ENCODE measurements at places on chromosomes 16 and 17.

- peak; percentile 37 for DNase-seq
Measured at GRCh38 chr16:56610017-56610608, 1.7 kb downstream of the MT2A start.

DNA sequence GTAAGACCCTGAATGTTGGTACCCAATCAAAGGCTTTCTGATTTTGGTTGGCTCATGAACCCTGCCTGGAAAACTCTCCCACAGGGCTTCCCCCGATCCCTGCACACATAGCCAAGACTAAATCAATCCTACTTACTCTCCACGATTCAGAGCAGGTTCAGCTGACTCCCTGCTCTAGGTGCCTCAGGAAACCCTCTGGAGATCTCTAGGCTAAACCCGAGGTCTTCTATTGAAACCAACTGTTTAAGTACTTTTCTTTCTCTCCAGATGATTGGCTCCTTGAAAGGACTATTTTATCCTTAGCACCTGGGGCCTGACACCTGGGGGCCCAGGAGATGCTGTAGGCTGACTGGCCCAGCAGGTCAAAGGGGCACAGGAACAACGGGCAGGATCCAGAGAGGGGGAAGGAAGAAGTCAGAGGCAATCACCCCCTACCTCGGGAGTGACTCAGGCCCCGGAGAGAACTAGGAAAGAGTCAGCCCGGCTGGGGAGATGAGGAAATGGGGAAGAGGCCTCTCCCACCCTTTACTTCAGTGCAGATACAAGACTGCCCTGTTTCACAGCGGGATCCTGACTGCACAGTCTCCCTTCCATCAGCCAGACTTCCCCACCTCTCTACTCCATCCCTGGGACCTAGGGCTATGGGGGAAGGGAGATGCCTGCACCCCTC is 2.0 kb downstream of the TBC1D10B start:
- no peak for DNase-seq

GRCh38 chr16:55876854-55877253 is 1.7 kb upstream of the CES5A start:
- DNase-seq, result no peak

DNA sequence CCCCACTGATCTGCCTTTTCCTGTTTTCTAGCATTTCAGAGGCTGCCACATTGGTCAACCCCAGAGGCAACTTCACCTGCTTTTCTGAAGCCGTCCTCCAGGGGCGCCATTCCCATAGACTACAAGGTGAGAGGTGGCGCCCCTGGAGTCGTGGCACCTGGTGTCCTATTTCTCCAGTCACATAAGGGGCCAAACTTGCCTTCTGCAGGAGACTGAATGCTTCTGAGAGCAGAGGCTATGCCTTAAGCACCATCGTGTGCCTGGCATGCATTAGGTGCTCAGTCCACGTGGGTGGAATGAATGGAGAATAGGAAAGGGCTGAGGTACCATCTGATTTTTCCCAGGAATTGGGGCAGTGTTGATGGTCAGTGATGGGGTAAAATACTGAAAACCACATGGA is 164.8 kb downstream of the HAPSTR1 start:
- DNase-seq, result no peak

DNA sequence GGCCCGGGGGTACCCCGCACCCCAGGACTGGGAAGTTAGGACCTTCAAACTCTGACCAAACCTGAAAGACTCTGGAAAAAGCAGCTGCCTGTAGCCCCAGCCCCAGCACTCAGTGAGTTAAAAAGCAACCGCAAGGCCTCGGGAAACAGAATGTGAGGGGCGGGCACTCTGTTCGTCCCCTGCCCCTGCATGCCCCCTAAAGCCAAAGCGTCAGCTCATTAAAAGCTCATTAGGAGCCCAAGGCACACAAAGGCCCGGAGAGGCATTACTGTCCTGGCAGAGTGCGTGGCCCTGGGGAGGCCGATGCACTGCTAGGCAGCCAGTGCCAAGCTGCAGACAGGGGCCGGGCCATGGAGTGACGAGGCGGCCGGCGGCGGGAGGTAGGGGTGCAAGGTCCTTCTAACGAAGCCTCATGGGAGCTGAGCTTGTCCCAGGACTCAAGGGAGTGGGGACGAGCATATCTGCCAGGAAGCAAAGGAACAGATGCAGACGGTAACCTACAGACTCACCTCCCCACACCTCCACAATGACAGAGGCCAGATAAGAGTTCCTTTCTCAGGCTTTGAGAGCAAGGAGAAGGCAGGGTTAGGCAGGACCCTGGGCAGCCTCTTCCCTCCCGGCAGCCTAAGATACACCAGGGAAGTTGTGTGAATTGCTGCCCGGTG is 116.8 kb downstream of the ENGASE start:
- no peak for DNase-seq

GRCh38 chr17:73942703-73943415 is 260.6 kb upstream of the RPL38 start:
- DNase-seq, result no peak

DNA sequence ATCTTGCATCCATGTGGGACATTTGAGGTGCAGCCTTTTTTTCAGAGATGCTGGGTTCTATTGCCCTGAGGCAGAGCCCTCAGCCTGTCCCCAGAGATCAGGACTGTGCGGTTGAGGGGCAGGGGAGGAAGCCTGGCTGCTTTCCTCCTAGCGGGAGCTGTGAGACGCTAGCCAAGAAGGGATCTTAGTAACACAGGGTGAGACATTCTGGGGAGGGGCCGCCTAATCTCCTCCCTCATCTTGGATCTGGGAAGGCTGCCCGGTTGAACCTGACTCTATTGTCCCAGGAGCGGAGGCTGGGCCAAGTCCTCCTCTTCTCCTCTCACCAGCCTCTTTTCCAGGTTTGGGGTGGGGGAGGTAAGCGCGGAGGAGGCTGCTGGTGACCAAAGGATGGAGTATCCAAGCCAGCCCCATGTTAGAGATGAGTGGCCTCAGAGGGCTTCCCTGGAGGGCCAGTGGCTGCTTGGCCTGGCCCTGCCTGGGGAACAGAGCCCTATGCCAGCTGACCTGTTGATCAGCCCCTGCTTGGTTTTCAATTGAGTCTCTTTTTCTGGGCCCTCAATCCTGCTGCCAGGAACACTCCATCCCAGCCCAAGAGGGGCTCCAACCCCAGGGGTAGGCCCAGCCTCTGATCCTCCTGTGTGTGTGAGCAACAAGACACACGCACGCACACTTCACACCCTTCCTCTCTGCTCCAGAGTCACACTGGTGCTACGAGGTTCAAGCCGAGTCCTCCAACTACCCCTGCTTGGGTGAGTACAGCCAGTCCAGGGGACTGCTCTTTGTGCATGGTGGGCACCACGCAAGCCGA is 5.0 kb downstream of the CA4 start:
- no peak for DNase-seq

- no peak for DNase-seq
Measured at GRCh38 chr16:15770512-15770911, 86.3 kb downstream of the MYH11 start.

- no peak for DNase-seq
Measured at GRCh38 chr16:75443298-75443697, 10.0 kb upstream of the CFDP1 start.

- no peak for DNase-seq
Measured at GRCh38 chr16:28145796-28146195, 66.0 kb downstream of the XPO6 start.

- DNase-seq, result no peak
Measured at GRCh38 chr17:31446195-31446967, 54.9 kb downstream of the RAB11FIP4 start.

GRCh38 chr17:55416470-55417052 is 5.1 kb downstream of the MMD start:
- DNase-seq, result no peak

GRCh38 chr17:27985306-27985705 is 57.2 kb upstream of the NLK start:
- DNase-seq, result no peak

- no peak for DNase-seq
Measured at GRCh38 chr17:30832438-30833124, 815 bp downstream of the ATAD5 start.

DNA sequence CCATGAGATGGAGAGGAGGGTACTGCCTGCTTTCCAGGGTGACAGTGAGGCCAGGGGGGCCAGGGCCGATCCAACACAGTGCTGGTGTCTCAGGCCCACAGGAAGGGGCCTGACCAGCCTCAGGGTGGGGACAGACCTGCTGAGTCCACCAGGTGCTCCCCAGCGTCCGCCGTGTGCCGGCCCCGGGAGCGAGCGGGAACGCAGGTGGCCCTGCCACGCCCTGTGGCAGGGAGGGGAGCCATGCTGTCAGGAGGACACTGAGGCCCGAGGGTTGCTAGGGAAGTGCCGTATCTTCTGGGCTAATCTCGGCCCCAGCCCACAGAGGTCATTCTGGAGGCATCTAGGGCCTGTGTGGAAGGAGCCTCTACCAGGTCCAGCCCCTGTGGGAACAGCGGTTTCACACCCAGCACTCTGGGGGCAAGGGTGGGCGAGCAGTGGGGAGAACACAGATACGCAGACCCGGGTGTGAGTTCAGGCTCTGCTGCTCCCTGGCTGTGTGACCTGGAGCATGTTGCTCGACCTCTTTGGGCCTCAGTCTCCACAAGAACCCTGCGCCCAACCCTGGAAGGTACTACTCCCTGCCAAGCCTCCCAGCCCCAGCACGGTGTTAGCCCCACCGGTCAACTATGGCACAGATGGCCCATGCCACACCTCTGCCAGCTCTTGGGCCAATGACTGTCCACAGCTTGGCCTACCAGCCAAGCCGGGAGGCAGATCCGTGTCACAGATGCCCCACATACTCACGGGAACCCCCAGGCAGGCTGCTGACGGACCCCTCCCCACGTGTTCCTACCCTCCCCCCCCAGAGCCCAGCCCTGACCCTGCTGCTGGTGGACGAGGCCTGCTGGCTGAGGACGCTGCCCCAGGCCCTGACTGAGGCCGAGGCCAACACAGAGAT is 43.9 kb upstream of the ZC3H18 start:
- DNase-seq, result no peak

DNA sequence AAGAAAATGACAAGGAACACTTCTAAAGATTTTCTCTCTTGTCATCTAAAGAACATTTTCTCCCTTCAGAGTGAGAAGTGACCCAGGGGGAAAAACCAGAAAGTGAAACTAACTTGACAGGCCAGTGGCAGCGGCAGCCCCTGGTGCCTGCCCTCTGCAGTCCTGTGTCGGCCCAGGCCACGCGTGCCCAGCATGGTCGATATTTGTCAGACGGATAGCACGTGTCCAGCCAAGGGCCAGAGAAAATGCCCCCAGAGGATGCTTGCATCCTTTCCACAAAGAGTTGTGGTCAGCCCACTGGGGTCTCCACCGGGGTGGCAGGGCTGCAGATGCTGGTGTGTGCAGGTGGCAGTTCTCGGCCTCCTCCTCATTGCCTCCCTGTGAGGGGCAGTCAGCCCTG is 176.6 kb downstream of the RAB11FIP4 start:
- DNase-seq, result no peak

DNA sequence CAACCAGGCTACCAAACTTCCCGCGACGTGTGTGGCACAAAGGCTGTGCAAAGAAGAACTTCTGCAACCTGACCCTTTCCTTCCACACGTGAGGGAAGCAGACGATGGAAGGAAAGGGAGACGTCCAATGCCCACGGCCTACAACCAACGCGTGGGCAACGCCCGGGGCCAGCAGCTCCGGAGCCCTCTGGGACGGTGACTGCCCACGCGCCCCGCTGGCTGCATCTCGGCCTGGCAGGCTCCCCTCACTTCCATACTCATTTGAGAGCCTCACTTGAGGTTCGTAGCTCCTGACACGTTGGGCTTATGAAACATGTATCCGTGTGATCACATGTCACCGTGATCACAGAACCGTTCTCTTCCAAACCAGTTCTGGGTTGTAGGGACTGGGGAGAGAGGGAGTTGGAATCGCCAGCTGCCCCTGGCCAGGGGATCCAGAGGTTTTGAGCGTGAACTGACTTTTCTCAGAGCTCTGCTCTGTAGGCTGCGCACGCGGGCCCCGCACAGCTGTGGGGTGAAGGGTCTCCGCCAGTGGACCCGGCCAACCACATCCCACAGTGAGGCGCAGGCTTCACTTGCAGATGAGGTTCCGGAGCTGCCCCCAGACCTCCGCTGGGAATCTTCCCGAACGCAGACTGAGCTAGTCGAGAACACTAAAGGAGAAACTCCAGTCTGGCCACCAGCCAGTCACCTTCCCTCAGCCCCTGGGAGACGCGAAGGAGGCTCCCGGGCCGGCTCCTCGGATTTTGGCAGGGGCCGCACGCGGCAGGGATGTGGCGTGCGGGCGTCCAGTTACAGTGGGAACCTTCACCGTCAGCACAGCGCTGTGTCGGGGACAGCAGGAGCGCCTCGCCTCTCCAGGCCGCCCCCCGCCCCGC is 1.0 kb downstream of the LMF1 start:
- DNase-seq, result no peak

- DNase-seq, result no peak
Measured at GRCh38 chr16:21169249-21169981, 10.9 kb downstream of the LDAF1 start.

GRCh38 chr17:48927978-48928745 is 16.5 kb downstream of the SNF8 start:
- DNase-seq, result no peak

- DNase-seq, result no peak
Measured at GRCh38 chr16:83973581-83974385, 5.7 kb downstream of the NECAB2 start.

GRCh38 chr17:75904749-75905521 is at the start of gene MRPL38:
Gene MRPL38 (minus strand): TSS chr17:75904884. CDS start chr17:75904875, 9 bp downstream.
- peak; percentile 85 for DNase-seq

- DNase-seq, result no peak
Measured at GRCh38 chr17:60305141-60305540, 86.8 kb downstream of the USP32 start.

GRCh38 chr17:7413346-7413985 is 5.8 kb downstream of the NLGN2 start:
- DNase-seq, result no peak

DNA sequence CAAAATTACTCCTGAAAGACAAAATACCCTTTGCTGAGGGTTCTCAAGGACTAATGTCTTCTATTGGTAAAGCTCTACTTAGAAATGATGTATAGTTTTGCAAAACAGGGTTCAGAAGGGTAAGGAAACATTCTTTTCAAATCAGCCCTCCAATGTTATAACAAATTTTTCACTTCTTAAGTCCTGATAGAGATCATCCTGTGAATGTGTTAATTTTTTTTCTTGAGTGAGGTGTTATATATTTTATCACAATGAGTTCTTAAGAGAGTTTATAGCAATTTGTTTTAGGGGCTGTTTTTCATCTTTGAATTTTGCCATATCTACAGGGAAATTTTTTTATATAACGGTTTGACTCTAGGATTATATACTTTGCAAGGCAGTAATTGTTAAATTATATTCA is 29.5 kb downstream of the CYB5B start:
- no peak for DNase-seq

GRCh38 chr16:89297156-89297874 is 79.8 kb downstream of the ZNF778 start:
- no peak for DNase-seq

GRCh38 chr16:86138121-86139085 is 239.4 kb downstream of the IRF8 start:
- DNase-seq, result no peak

Measured in activated CD8-positive, alpha-beta memory T cell treated with anti-CD3 and anti-CD28 coated beads for 1 hour (primary cell).